ENCODE measurements at places on chromosomes 6 and 20.

DNA sequence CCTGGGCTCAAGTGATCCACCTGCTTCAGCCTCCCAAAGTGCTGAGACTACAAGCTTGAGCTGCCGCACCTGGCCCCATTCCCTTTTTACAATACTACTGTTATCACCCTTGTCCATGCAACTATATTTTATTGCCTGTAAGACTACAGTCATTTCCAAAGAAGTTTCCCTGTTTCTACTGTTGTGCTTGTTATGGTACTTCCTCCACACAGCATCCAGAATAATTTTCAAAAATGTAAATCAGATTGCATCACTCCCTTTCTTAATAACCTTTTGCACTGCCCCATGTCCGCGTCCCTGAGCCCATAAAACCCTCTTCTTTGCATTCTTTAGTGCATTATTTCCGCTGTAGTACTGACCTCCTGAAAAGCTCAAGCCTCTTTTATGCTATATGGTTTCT is 128.9 kb upstream of the AKIRIN2 start:
- no peak for DNase-seq

- no peak for DNase-seq
Measured at GRCh38 chr20:58194175-58194791, 34.2 kb downstream of the ANKRD60 start.

- DNase-seq, result no peak
Measured at GRCh38 chr6:155377061-155377460, 62.8 kb upstream of the TFB1M start.

DNA sequence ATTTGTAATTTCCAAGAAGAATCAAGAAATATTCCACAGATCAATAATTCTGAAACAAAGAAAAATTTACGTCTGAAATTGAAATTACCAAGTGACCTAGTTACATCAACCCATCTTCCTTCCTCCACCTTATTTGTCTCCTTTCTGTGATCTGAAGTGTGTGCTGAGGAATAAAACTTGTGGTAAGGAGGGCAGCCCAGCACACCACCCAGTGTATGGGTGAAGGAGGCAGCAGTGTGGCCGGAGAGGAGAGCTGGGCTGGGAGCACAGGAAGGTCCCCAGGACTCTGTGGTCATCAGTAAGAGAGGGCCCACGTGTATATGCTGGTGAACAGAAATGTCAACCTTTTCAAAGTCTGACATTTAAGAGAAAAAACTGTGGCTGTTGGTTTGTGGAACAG is 11.3 kb upstream of the CCR6 start:
- no peak for DNase-seq

DNA sequence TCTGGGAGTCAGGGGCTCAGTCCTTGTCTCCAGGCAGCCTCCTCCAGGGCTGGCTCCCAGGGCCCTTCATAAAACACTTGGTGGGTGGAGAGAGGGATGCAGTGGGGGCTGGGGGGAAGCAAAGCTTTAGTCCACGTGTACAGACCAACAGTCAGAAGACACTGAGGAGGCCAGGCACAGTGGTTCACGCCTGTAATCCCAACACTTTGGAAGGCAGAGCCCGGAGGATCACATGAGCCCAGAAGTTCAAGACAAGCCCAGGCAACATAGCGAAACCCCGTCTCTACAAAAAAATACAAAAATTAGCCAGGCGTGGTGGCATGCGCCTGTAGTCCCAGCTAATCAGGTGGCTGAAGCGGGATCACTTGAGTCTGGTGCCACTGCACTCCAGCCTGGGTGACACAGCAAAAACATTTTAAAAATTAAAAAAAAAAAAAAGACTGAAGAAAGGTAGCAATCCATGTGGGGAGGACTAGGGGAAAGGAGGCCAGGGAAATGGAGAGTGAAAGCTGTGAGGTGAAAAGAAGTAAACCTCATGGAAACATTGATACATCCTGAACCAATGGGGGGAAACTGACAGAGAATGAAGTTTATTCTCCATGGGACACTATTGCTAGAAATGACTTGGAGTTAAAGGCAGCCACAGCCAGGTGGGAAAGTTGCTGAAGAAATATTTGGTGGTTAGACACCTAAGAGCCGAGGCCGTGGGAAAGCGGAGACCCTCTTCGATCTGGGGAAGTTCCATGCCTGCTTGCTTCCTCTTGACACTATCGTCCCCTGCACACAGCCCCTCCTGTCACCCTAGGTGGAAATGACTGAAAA is 35.4 kb downstream of the PIM1 start:
- no peak for DNase-seq

GRCh38 chr6:34455831-34456230 is 10.0 kb upstream of the PACSIN1 start:
- no peak for DNase-seq

GRCh38 chr20:3993109-3993508 is 22.2 kb downstream of the RNF24 start:
- DNase-seq, result no peak

DNA sequence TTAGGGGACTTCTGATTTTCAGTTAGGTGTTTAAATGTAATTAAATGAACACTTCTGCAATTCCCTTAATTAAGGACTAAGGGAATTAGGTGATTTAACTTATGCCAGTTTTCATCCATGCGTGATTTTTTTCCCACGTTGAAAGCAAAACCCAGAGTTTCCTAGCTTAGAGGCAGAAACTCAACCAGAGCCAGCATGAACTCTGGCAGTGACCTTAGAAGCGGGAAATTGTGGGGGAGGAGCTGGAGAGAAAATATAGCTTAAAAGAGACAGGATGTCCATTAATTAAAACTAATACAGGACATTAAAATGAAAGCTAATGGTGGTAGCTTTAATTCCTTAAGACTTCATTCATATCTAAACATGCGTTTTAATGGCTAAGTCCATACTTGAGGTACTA is 41.6 kb downstream of the IYD start:
- no peak for DNase-seq

DNA sequence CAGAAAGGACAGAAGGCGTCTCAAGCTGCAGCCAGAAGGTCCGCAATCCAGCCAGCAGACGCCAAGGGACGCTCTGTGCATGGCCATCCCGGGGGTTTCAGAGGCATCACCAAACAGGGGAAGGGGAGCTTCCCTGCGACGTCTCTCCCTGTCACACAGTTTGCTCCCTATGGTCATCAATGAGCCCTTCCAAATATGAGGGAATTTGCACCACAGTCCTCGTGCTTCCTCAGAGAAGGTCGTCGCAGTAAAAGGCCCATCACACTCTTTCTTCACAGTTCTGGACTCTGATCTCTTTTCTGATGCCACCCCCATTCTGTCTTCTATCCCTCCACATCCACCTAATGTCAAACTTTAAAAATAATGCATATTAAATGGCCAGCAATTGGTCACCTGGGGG is 10.2 kb upstream of the FOXC1 start:
- DNase-seq, result no peak

DNA sequence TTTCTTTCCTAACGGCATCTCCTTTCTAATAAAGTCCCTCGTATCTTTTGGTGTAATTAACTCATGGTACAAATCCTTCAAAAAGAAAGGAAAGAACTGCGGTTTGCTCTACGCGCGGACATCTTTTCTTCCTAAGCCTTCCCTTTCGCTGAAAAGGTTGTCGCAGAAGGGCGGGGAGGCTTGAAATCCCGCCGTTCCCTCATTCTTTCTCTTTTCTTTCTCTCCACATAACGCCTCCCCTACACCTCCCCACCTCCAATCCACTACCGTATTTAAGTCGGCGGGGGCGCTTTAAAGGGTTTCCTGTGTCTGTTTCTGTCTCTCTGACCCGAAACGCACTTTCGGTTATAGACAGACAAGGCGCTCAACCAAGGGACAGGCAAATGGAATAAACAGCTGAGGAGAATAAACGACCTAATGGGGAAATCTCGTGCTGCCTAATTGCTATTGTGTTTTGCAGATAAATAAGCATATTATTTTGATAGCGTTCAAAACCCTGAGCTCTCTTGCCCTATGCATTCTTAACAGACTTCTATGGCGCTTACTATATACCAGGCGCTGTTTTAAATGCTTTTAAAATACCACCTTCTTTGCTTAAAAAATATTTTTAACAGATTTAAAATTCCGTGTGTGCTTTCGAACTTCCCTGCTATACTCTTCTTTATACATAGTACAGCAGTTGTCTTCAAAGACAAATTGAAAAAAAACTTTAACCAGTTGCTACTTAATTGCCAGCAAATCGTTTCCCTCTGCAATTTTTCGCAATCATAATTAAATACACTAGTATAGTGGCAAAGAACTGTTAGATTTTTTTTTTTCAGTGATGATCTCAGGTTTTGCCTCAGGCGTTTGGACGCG is 2.5 kb upstream of the HEY2 start:
- DNase-seq, result peak; percentile 58

- DNase-seq, result no peak
Measured at GRCh38 chr20:41701588-41702348, 83.6 kb upstream of the CHD6 start.

DNA sequence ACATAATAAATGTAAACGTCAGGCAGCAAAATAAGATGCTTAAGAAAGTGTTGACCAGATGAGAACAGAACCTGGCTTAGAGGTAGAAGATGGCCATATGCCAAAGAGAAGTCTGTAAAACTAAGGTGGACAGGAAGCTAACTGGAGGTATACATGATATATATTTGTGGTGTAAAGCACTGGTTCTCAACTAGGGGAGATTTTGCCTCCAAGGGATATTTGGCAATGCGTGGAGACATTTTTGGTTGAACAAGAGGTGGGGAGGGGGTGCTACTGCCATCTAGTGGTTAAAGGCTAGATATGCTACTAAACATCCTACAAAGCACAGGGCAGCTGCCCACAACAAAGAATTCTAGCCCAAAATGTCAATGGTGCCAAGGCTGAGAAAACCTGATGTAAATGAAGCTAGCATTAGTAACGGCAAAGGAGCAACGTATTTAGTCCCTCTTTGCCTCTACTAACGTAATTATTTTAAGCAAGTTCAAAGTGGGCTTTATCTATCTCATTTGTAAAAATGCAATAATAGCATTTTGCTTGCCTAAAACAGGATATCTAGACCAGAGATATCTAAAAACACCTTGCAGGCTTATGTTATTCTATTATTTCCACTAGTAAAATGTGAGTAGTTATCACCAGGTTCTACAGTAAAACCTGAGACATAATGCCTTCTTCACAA is 182.6 kb downstream of the RNGTT start:
- DNase-seq, result peak; percentile 20

DNA sequence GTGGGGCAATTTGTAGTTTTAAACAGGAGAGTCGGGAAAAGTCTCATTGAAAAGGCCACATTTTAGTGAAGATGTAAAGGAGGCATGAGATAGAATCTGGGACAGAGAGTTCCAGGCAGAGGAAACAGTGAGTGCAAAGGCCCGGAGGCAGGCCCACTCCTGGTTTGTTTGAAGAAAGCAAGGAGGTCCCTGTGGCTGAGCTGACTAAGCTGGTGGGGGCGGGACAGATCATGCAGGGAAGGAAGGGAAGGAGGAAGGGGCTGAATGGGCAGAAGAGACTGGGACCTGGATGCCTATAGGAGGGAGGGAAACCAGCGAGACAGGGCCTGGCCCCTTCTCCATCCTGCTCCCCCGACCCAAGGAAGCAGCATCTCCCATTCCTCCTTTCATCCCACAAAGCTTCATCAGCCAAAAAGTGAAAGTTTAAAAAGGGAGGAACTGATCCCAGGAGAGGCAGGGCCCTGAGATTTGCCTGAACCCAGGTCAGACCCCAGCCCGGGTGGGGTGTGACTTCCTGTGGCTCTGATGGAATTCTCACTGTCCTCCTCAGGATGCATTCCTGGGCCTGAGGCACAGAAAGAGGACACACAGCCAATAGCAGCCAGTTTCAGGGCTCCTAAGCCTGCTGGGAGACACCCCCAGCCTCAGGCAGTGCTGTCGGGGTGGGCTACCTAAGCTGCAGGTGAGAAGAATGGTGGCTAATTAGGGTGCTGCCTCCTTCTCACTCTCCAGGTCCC is 54.2 kb upstream of the SIRPA start:
- no peak for DNase-seq

DNA sequence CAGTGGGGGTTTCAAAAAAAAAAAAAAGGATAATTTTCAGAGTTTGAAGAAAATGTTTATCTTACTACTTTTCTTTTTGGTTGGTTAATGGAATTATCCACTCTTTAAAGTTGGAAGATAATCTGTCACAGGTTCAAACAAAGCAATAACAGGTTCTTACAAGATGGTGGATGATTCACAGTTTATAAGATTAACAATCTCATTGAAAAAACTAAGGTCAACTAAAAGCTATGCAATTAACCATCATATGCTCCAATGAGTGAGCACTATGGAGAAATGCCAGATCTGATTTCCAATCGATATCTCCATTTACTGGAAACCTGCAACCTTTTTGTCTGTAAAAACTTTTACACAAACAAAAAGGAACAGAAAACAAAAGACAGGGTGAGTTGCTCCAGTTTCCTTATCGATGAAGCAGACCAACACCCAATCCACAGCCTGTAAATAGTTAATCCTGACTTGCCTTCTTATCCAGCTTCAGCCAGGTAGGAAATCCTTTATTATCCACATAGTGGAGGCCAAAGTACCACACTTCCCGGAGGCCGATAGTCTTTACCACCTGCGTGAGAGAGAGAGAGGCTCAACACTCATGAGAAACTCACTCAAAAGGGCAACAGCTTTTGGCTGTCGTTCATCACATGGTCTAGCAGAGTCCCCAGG is 32.4 kb downstream of the EZR start:
- DNase-seq, result no peak

GRCh38 chr6:3403238-3404173 is 53.3 kb downstream of the SLC22A23 start:
- DNase-seq, result no peak

GRCh38 chr20:36871640-36872570 is 4.0 kb upstream of the TLDC2 start:
- DNase-seq, result no peak

DNA sequence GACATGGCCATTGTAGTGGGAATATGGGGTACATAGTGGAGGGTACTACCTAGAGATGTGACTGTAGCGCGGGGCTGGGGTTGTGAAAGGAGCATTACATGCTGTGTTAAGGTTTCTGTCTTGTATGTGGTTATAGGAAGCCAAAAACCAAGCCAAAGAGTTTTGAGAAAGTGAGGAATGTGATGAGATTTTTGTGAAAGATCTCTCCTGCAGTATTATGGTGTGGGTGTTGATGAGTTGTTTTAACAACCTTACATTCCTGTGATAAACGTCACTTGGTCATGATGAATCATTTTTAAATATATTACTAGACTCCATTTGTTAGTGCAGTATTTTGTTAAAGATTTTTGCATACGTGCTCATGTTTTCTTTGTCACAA is 48.9 kb downstream of the ZFAND3 start:
- no peak for DNase-seq

Measured in activated T-helper 2 cell treated with anti-CD3 and anti-CD28 coated beads, Interferon-gamma antibody, Interleukin-2, Interleukin-4, amounts not matched to agents 10 μg/mL and 5 μg/mL and 100 μg/mL, durations not matched to agents 14 hours and 24 hours and 36 hours (primary cell).